NCI-H187 treated with DMSO at 0.1 percent for 48 hours (cell line): ENCODE measurements at places on chromosomes 2 and 18.

- DNase-seq = no peak
Measured at GRCh38 chr2:128605421-128605820, 286.8 kb upstream of the HS6ST1 start.

DNA sequence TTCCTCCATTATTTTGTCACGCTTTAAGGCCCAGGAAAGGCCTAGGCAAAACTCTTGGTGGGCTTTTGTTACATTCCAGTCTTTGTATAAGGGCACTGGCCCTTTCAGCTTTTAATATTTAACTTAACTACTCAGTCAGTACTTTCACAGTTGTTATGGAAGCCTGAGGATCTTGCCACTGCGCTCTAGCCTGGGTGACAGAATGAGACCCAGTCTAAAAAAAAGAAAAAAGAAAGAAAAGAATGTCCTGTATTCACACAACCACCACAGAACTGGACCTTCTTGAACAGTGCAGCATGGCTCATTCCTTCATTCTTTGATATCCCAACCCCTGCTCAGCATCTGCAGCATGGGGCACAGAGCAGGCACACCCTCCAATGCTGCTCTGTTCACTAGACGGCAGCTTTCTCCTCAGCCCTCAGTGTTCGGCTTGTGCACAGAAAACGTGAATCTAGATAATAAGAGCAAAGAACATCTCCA, 93.4 kb upstream of the MSH2 start:
- no peak for DNase-seq

DNA sequence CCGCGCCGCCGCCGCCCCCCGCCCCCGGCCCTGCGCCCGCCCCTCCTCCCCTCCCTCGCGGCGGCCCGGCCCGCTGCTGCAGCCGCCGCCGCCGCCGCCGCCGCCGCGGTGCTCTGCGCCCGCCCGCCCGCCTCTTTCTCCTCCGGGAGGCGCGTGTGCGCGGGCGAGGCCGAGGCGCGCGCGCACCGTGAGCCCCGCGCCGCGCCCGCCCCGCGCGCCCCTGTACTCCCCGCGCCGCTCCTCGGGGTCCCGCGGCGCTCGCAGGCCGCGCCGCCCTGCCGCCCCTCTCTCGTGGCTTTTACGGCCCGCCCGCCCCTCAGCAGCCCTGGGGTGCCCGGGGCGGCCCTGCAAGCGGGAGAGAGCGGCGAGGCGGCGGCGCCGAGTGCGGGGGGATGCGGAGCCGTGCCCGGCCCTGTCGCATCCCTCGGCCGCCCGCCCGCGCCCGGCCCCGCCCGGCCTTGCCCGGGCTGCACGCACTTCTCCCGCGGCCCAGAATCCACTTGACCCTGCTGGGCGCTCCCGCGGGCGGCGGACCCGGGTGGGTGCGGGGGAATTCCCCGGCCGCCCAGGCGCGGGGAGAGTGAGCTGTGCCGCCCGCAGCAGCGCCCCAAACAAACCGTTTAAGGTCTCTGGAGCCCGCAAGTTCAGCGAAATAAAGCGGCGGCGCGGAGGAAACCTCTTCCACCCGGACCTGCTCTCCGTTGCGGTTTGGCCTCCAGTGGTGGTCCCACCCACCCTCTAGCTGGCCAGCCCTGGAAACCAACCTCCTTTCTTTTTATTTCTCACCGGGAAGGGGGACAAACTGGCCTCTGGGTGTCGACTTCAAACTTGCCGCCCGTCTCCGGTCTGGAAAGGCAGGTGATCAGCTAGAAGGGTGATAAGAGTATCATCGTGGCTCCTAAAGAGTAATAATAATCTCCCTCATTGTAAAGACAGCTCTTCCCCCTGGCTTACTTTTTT, 37.4 kb downstream of the AFF3 start:
- DNase-seq = no peak

GRCh38 chr2:73293534-73294171, at the start of gene EGR4:
TSS of gene EGR4 (minus strand) at chr2:73293548. CDS start at chr2:73293317, 231 bp downstream.
- no peak for DNase-seq

DNA sequence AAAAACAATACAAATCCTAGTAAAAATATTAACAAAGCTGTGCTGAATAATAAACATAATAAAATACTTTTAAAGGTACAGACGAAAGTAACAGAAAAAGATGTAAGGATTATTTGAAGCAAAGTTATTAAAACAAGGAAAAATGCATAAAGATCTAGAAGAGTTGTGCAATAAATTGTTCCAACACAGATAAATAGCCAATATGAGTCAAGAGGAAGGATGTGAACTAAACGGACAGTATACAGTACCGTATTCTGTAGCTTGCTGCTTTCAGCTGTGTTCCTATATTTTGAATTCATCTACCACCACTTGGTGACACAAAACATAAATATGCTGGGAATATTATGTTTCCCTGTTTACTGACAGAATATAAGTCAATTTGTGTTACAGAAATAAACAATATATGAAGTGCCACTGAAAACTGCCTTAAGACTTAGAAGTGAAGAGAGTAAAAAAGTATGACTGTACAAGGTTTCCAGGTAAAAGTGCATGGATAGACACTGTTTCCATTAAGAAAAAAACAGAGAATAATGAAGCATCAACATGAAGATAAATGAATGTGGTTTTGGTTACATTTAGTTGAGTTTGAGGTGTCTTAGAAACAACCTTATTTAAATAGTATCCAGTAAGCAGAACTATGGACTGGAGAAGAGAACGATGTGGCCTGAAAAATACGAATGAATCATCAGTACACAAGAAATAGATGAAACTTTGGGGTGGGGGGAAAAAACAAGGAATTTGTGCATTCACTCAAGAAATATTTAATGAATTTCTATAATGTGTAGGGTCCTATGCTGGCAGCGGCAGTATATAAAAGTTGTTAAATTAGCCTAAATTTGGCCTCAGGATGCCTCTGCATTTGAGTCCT, 13.1 kb downstream of the PPP3R1 start:
- DNase-seq = no peak

DNA sequence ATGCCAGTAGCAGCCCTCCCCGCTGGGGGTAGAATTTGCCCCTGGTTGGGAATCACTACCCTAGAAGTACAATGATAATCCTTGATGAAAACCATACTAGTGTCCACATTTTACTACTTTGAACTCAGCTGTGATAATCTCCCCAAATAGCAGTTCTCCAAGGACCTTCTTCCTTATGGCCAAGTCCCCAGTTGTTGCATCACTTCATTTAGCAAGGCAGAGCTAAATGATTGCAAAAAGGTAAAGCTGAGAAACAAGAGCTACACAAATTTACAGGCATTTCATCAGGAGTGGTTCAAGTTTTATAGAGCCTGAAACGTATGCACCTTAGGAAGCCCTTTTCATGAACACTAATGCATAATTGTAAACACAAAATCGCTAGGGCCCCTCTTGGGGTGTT, 44.9 kb upstream of the REL start:
- DNase-seq = no peak

DNA sequence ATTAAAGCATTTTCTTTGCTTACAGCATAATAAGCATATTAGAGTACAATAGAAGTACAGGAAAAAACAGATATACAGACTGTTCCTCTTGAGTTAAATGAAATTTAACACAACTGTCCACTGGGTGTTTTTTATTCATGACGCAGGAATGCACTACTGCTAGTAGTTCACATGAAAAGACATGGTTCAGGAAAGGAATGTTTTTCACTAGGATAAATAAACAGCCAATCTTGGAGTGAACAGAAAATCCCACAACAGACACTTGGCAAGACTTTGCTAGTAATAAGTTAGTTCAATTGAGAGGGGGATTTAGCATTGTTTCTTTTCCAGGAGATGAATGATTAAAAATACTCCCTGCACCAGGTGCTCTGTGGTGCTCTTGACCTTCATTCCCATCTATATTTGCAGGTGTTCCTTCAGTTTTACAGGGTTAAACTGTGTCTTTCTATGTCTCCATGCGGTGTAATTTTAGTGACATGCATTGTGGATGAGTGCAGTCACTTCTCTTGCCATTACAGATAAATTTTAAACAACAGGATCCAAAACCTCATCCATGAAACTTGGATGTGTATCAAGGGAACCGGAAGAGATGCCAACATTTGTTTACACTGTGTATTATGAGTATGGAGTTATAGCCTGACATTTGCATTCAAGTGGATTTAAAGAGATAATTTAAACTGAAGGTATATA, 796.6 kb downstream of the DSC3 start:
- no peak for DNase-seq

DNA sequence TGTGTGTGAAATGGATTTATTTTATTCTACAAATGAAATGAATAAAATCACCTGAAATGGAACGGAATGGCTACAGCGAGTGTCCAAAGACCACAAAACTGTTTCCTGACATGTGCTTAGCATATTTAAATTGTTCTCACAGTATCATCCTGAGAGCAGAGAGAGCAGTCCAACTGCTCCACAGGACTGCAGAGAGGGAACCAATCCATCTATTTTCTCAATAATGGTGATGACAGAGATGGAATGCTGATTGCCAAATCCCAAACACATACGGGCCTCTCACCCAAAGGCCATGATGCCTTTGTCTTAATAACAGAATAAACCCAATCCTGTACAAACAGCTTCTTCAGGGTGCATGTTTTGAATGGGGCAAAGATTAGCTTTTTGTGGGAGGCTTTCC, 41.1 kb downstream of the STAT1 start:
- no peak for DNase-seq

GRCh38 chr2:160469621-160470204, 23.9 kb downstream of the RBMS1 start:
- DNase-seq = no peak

DNA sequence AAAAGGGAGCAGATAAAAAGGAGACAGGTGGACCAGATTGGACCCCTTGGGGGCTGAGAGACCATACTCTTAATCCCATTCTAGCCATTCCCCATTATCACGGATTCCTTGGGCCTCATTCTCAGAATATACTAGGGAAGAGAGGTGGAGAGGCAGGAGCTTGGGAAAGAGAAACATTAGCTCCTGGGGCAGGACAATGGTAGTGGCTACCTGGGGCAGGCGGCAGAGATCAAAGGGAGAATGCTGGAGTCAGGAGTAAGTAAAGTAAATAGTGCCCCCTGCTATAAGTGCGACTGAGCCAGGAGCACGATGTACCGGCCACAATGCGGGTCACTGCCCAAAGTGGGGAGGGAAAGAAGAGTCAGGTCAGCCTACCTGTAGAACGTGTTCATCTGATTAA, 20.4 kb upstream of the IHH start:
- no peak for DNase-seq

DNA sequence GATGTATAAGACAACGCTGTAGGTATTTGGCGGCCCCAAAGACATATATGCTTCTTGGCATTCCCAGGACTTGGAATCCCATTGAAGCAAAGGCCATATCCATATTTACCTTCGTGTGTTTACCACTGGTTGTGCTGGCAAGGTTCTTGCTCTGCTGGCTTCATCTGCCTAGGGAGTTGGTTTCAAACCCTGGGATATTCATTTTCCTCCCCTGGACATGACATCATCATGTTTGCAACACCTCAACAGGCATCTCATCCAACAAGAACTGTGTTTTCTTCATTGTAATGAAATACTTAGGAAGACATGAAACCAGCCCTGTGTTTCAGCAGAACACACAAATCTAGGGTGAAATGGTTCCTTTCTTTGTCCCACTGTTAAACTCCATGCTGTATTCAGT, 77.9 kb upstream of the PHLPP1 start:
- no peak for DNase-seq

- DNase-seq = no peak
Measured at GRCh38 chr2:223050188-223050587, 1.8 kb upstream of the KCNE4 start.
